Activated gamma-delta T cell (primary cell): ENCODE measurements at places on chromosomes 16 and 17.

DNA sequence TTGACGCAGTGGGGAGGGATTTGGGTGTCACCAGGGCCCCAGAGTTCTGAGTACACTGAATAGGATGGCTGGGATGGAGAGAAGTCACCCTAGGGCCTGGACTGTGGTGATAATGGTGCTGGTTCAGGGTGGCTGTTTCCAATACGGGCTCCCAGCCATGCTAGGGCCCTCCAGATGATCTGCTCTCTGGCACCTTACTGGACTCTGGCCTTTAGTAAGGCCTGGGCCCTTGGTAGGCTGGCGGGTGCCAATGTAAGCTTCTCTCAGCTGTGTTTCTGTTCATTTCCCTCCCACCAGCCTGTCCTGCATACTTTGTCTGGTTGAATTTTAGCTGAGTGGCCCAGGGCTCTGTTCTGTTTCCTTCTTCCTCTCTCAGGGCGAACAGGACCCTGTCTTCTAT, 2.8 kb downstream of the PLA2G15 start:
- no peak for DNase-seq

DNA sequence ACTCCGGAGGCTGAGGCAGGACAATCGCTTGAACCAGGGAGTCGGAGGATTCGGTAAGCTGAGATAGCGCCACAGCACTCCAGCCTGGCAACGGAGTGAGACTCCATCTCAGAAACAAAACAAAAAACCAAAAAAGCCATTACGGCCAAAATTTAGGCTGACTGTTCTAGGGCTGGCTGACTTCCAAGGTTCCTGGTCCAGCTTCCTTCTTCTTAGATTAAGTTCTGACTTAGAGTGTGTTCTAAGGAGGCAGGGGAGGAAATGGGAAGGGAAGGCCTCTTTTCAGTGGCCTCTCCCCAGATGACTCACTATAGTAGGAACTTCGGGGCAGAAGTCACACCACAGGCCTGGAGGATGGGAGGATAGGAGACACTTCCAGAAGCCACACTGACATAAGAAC, 27.7 kb upstream of the CLEC18B start:
- no peak for DNase-seq

- DNase-seq = no peak
Observed at GRCh38 chr17:82444284-82444893, 6.2 kb downstream of the CYBC1 start.

DNA sequence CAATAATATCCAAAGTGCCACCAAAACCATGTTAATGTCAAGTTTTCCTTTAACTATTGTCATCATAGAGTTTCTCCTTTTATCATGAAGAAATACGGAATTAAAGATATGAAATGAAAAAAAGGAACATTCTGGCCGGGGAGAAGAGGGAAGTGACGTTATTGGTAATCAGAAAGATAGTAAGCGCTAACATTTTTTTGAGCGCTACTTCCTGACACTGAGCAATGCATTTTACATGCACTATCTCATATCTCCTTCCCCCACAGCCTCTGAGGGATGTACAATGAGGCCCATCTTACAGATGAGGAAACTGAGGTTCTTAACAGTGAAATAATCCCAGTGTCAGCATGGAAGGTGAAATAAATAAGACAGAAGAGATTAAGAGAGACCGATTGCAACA, 410.9 kb downstream of the SOX9 start:
- DNase-seq = no peak

- no peak for DNase-seq
Observed at GRCh38 chr17:34000639-34001038, 254.4 kb upstream of the CCL2 start.

DNA sequence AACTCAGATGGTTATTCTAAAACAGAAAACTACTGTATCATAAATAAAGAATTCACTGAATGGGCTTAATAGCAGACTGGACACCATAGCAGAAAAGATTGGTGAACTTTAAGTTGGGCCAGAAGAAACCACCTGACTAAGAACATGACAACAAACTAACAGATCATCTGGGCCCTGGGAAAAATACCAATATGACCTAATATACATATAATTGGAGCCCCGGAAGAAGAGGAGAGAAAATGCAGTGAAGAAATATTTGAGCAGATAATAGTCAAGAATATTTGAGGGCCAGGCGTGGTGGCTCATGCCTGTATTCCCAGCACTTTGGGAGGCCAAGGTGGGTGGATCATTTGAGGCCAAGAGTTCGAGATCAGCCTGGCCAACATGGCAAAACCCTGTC, 25.5 kb upstream of the SDK2 start:
- no peak for DNase-seq

DNA sequence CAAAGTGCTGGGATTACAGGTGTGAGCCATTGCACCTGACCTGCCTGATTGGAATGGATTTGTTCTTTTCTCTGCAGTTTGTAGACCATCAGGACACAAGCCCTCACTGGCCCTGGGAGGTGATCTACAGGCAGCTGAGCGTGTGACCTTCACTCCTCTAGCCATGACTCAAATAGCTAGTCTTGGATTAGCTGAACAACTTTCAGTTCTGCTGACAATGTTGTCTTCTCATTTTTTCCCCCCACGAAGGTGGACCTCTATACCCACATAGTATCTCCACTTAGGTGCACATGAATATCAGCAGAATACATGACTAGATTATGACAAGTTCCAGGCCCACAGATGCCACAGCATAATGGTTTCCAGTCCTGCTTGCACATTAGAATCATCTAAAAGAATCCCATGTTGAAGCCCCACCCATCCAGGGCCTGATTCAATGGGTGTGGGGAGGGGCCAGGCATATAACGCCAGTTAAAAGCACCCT, 36.8 kb downstream of the HS3ST3B1 start:
- no peak for DNase-seq

GRCh38 chr17:4959261-4959965, 8.2 kb downstream of the SPAG7 start:
- no peak for DNase-seq

- no peak for DNase-seq
Observed at GRCh38 chr17:7634384-7634783, 4.4 kb downstream of the SHBG start.

DNA sequence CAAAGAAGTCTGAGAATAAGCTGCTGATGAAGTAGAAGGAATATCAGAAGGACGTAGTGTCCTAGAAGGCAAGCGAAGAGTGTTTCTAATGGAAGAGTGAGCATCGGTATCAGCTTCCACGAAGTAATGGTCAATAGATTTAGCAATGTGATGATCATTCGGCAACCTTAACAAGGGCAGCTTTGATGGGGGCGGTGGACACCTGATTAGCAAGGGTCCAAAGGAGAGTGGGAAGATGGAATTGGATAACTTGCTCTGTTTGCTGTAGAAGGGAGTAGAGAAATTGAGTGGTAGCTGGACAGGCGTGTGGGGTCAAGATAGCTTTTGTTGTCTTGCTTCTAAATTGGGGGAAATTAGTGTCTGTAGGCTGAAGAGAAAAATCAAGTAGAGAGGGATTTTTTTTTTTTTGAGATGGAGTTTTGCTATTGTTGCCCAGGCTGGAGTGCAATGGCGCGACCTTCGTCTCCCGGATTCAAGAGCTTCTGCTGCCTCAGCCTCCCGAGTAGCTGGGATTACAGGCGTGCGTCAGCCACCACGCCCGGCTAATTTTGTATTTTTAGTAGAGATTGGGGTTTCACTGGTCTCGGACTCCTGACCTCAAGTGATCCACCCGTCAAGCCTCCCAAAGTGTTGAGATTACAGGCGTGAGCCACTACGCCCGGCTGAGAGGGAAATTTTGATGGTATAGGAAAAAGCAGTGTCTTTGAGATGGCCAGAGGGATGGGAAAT, 13.9 kb upstream of the HES7 start:
- no peak for DNase-seq

DNA sequence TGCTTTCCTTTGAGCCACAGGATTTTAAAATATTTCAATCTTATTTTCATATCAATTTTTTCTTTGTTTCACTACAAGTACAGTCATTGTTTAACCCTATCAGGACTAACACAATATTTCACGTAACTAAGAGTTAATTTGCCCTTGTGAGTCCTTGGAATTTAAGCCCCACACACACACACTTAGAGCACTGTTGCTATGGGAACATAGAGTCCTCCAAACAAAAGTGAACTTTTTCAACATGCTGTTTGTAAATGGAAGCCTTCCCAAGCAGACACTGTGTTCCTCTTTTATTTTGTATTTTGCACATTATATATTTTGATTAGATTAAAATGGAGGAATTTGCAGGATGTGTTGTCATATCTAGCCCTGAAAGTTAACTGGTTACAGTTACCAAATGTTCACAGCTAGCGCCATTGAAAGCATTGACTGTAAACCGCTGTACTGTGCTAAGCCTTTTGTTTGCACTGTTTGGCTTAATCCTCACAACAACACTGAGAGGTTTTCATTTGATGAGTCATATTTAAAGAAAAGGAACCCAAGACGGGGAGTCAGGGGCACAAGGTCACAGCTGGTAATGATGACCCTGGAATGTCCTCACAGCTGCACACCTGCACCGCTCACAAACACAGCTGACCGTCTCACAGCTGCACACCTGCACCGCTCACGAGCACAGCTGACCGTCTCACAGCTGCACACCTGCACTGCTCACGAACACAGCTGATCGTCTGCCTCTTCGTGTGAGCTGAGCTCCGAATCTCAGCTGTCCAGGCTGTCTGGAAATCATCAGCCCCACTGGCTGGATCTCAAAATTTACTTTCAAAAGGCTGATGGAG, 6.3 kb downstream of the HSBP1 start:
- DNase-seq = no peak

GRCh38 chr17:62562656-62563055, 64.8 kb upstream of the MRC2 start:
- DNase-seq = no peak

GRCh38 chr17:42608305-42609181, 631 bp downstream of the RETREG3 start:
- DNase-seq = no peak

DNA sequence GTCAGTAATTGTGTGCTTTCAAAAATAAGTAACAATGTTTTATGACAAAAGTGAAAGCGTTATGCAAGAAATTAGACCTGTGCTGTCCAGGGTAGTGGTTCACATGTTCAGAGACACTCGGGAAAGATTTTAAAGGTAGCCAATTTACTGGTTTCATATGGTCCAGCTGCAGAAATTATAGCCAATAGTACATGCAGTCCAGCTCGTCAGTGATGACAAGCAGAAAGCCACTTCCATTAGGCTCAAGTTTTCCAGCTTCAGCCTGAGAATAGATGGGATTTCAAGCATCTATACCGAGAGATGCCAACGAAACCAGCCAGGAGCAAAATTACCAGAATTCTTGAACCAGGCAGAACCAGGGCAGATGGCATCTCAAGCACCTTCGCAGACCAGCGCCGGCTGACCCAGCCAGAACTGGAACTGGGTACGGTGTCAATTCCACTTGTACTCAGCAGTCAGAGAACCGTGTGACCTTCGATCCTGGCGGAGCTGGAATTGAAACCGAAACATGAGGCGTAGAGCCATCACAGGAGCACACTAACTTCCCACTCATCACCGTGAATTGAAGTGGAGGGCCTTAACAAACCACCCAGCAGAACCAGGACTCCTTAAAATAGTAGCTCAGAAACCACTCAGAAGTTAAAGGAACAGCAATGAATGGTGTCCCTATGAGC, 207.9 kb upstream of the HSBP1 start:
- DNase-seq = no peak

DNA sequence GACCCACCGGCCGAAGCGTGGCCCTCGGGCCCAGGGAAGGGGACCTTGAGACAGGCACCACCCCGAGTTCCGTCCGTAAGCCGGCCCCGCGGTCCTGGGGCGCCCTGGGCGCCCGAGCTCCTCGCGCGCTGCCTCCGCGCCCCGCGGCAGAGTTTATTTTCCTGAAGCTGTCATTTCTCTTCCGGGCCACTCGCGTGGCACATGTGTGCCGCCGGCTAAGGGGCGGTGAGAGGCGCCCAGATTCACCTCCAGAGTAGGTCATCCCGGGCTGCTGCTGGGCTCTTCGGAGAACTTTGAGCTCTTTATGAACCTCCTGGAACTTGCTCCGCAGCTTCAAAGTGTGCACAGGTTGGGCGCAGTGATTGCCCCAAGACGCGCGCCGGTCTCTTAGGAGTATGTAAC, 489 bp downstream of the ZC3H18 start:
- peak; percentile 40 for DNase-seq

DNA sequence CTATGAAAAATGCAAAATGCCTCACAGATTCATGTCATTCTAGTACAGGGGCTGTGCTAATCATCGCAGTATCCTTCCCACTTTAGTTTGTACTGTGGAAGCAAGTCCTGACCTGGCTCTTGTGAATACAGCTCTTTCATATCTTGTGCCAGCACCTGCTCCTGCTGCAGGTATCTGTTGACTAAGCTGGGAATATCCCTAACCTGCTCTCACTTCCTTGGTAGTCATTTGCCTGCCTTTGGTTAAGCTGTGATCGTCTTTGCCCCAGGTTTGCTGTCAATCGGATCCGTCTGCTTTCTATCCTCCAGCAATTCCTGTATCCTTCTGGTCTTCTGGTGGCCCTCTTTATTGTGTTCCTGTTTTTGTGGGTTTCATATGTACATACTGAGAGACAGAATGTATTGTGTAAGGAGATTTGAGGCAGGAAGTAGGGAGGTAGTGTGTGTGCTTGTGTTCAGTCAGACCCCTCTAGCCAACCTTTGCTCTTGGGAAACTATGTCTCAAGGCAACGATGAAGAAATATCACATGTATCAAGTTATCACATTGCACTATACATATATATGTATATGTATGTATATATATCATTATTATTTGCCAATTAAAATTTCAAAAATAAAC, 7.7 kb upstream of the GINS3 start:
- DNase-seq = no peak

- DNase-seq = no peak
Observed at GRCh38 chr17:17613708-17614114, 22.2 kb upstream of the PEMT start.

DNA sequence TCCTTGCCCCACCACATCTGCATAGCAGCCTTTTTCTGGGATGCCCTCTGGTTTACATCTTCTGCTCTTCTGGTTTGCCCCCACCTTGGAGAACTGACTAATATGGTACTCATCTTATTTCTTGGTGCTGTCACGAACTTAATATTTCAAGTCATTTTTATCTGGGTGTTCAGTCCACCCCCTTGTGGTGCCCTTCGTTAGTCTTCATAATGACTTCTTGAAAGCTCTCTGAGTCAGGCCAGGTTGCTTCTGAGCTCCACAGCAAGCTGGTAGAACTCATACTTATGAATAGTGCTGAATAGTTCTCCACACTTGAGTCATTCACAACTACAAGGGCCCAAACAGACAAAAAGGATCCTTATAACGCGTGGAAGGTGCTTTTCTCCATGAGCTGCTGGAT, 35.8 kb upstream of the TEKT3 start:
- DNase-seq = no peak

- no peak for DNase-seq
Observed at GRCh38 chr16:46922239-46922638, 38.1 kb downstream of the GPT2 start.
